ENCODE measurements at places on chromosomes 11 and 22.

- no peaks in the 10 kb centered on the region for H3K27me3 ChIP-seq
- H3K4me1 ChIP-seq = peaks cover 36% of the 10 kb centered on the region
- DNase-seq = peak; percentile 48
- peak overlapping the region; percentile 56 for H3K4me3 ChIP-seq
- H3K27ac ChIP-seq = peak overlapping the region; percentile 86
These were observed 695 bp downstream of the PEX26 start for GRCh38 chr22:18078329-18079041.

GRCh38 chr11:101553891-101554292 is 29.9 kb downstream of the TRPC6 start:
- no peak for DNase-seq
- H3K4me1 ChIP-seq = no peaks in the 10 kb centered on the region
- H3K27me3 ChIP-seq = no peaks in the 10 kb centered on the region
- no peak overlapping the region for H3K4me3 ChIP-seq
- H3K27ac ChIP-seq = no peak overlapping the region

- DNase-seq = no peak
- H3K4me1 ChIP-seq = no peaks in the 10 kb centered on the region
- peaks cover 3% of the 10 kb centered on the region for H3K27me3 ChIP-seq
- H3K36me3 ChIP-seq = no peaks in the 10 kb centered on the region
These were observed 80.4 kb downstream of the MYO18B start for GRCh38 chr22:25822344-25822743.

- DNase-seq = no peak
- H3K4me1 ChIP-seq = peaks cover 17% of the 10 kb centered on the region
- H3K36me3 ChIP-seq = no peaks in the 10 kb centered on the region
These were observed 3.1 kb downstream of the DYNC2H1 start for GRCh38 chr11:103112364-103112763.

GRCh38 chr11:74636630-74637184 is 44.3 kb downstream of the POLD3 start:
- H3K27me3 ChIP-seq = no peaks in the 10 kb centered on the region
- DNase-seq = no peak
- H3K4me1 ChIP-seq = no peaks in the 10 kb centered on the region

DNA sequence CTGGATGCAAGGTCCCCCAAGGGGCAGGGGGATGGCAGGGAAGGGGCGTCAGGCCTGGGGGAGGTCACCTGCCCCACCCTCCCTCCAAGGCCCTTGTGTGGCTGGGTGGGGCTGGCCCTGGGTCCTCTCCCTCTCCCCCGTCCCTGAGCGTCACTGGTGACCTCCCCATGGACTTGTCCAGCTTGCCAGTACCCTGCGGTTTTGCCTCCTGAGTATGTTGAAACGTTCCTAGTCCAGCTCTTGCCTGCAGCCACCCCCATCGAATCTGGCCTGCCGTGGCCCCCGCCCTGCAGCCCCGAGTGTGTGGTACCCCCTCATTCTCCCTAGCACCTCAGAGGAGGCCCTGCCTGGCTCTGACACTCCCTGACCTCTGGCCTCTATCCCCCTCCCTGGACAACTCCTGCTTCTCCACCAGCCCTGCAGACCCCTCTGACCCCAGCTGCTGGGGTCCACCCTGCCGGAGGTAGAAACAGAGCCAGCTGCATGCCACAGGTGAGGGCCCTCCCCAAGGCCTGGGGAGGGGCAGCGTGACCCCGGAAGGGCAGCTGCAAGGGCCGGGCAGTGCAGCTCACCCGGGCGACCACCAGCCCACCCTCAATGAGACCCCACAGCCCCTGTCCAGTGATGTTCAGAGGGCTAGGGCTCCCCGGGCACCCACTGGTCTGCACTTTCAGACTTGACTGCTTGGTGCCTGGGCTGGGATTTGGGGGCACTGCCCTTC is 4.1 kb upstream of the MUC6 start:
- H3K36me3 ChIP-seq = no peaks in the 10 kb centered on the region
- H3K27me3 ChIP-seq = no peaks in the 10 kb centered on the region
- H3K4me1 ChIP-seq = no peaks in the 10 kb centered on the region
- H3K4me3 ChIP-seq = no peak overlapping the region

- no peaks in the 10 kb centered on the region for H3K27me3 ChIP-seq
- H3K36me3 ChIP-seq = peaks cover 36% of the 10 kb centered on the region
- no peak overlapping the region for H3K4me3 ChIP-seq
These were observed 47.9 kb upstream of the YWHAH start for GRCh38 chr22:31896472-31896871.

GRCh38 chr11:131824771-131825170 is 454.4 kb downstream of the NTM start:
- no peaks in the 10 kb centered on the region for H3K36me3 ChIP-seq
- no peaks in the 10 kb centered on the region for H3K4me1 ChIP-seq
- DNase-seq = no peak
- no peak overlapping the region for H3K27ac ChIP-seq
- peaks cover 4% of the 10 kb centered on the region for H3K27me3 ChIP-seq
- H3K4me3 ChIP-seq = no peak overlapping the region

- no peaks in the 10 kb centered on the region for H3K27me3 ChIP-seq
- no peak overlapping the region for H3K4me3 ChIP-seq
- no peaks in the 10 kb centered on the region for H3K36me3 ChIP-seq
- DNase-seq = no peak
These were observed 24.2 kb upstream of the MUC5B start for GRCh38 chr11:1198561-1199240.

DNA sequence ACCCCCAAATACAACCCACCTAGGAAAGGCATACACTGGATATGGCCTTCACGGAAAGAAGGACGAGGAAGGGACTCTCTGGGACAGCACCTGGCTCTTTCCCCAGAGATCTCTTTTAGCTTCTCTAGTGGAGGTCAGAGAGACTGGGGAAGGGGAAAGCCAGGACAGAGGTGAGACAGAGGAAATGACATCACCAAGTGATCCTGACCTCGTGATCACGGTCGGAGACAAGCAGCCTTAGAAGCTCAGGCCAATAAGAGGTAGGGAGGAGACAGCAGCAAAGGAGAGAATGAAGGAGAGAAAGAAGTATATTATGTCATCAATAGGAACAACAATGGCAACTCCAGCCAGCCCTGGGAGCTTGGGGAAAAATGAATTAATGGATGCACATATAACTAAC is 15.4 kb upstream of the TMPRSS13 start:
- H3K4me3 ChIP-seq = no peak overlapping the region
- H3K27ac ChIP-seq = peak overlapping the region; percentile 20
- H3K27me3 ChIP-seq = no peaks in the 10 kb centered on the region
- no peaks in the 10 kb centered on the region for H3K36me3 ChIP-seq
- H3K4me1 ChIP-seq = peaks cover 50% of the 10 kb centered on the region
- no peak for DNase-seq

GRCh38 chr22:37015587-37015878 is 3.7 kb downstream of the TST start:
- no peak for DNase-seq
- H3K27me3 ChIP-seq = peaks cover 8% of the 10 kb centered on the region
- no peak overlapping the region for H3K4me3 ChIP-seq
- H3K27ac ChIP-seq = no peak overlapping the region

GRCh38 chr22:22397292-22397870 is 111.2 kb downstream of the ZNF280B start:
- no peaks in the 10 kb centered on the region for H3K27me3 ChIP-seq
- no peaks in the 10 kb centered on the region for H3K36me3 ChIP-seq
- H3K27ac ChIP-seq = peak overlapping the region; percentile 72
- DNase-seq = peak; percentile 62

DNA sequence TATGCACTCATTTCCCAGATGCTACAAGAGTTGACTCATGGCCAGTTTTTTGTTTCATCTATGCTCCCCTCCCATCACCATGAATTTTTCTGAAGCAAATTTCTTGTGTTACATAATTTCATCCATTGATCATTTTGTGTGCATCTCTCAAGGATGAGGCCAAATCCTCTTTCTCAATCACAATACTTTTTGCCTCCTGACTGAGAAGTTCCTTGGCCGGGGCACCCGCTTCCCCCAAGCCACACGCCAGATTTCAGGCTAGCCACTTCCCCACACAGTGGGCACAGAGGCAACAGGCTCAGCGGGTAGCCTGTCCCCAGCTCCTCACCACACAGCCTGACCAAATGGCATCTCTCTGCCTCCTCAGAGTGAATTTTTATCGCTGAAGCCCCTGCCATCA is 9.8 kb upstream of the DSCAML1 start:
- H3K36me3 ChIP-seq = peaks cover 23% of the 10 kb centered on the region
- DNase-seq = no peak
- no peak overlapping the region for H3K4me3 ChIP-seq
- no peak overlapping the region for H3K27ac ChIP-seq
- no peaks in the 10 kb centered on the region for H3K4me1 ChIP-seq
- H3K27me3 ChIP-seq = no peaks in the 10 kb centered on the region

- H3K27me3 ChIP-seq = no peaks in the 10 kb centered on the region
- H3K4me1 ChIP-seq = no peaks in the 10 kb centered on the region
- H3K27ac ChIP-seq = no peak overlapping the region
- no peak for DNase-seq
- H3K4me3 ChIP-seq = no peak overlapping the region
These were observed 23.5 kb downstream of the LARGE1 start for GRCh38 chr22:33896575-33897447.

DNA sequence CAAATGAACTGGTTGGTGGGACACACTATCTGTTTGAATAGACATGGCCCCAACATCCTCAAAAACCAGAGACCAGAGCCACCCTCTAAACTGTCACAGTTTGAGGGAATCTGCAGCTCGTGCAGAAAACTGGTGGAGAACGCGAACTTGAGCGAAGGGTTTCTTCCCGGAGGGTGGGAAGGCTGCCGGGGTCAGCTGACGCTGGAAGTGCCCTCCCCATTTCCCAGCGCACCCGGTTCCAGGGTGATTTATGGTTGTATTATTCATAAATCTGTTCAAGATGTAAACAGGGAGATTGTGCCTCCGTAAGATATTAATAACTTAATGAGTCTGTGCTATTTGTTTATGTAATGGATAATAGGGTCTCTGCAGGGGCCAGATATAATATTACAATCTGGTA is 1396.7 kb downstream of the BRD1 start:
- no peaks in the 10 kb centered on the region for H3K36me3 ChIP-seq
- DNase-seq = no peak
- no peaks in the 10 kb centered on the region for H3K4me1 ChIP-seq
- H3K27ac ChIP-seq = no peak overlapping the region
- H3K4me3 ChIP-seq = no peak overlapping the region

DNA sequence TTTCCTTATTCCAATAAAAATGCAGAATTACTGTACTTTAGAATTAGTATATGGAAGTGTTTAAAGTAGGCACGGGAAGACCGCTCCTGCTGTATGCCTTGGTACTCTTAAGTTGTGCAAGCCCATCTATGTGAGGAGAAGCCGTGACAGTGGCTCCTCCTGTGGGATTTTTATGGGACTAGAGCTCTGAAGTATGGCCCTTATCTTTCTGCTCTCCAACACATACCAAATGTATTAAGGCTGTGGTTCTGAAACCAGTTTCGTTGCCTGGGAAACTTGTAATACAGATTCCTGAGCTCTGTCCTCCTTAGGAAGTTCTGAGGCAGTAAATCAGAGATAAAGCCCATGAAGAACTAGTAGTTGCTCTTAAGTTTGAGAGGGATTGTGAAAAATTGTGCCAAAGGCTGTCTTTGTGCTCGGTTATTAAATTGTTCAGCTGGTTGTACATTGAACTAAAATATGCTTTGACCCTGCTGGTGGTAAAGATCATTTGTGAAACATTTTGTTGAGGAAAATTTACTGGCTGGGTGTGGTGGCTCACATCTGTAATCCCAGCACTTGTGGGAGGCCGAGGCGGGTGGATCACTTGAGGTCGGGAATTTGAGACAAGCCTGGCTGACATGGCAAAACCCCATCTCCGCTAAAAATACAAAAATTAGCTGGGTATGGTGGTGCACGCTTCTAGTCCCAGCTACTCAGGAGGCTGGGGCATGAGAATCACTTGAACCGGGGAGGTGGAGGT is 29.3 kb downstream of the RTN3 start:
- peaks cover 19% of the 10 kb centered on the region for H3K36me3 ChIP-seq
- no peaks in the 10 kb centered on the region for H3K4me1 ChIP-seq
- no peak overlapping the region for H3K27ac ChIP-seq
- DNase-seq = no peak
- H3K4me3 ChIP-seq = no peak overlapping the region

DNA sequence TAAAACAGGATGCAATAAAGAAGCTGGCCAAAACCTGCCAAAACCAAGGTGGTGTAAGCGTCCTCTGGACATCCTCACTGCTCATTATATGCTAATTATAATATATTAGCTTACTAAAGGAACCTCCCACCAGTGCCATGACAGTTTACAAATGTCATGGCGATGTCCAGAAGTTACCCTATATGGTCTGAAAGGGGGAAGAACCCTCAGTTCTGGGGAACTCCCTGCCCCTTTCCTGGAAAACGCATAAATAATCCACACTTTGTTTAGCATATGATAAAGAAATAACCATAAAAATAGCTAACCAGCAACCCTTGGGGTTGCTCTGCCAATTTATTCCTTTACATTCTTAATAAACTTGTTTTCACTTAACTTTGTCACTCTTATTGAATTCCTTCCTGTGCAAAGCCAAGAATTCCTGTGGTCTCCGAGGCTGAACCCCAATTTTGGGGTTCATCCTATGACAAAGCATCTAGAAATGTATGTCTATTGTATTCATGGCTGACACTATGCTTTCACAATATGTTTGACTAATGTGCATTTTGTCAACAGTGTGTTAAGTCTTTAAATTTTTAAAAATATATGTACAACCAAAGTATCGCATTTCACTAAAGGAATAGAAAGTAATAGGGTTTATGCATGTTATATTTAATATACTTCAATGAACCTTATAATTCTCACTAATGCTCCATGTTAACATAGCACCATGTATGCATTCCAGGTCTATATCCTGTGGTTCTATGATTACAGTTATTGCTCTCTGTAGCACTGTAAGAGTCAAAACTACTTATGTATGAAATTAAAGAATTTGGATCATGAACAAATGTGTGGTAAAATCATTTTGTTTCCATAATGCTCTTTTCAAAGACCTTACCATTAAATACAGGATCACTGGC is 25.1 kb downstream of the LGR4 start:
- DNase-seq = no peak
- H3K4me1 ChIP-seq = no peaks in the 10 kb centered on the region
- no peak overlapping the region for H3K27ac ChIP-seq
- H3K4me3 ChIP-seq = no peak overlapping the region
- no peaks in the 10 kb centered on the region for H3K27me3 ChIP-seq

GRCh38 chr11:64859542-64860414 is 15.3 kb upstream of the CDC42BPG start:
- no peak overlapping the region for H3K4me3 ChIP-seq
- peaks cover 53% of the 10 kb centered on the region for H3K4me1 ChIP-seq
- no peaks in the 10 kb centered on the region for H3K27me3 ChIP-seq

- no peak overlapping the region for H3K27ac ChIP-seq
- H3K27me3 ChIP-seq = no peaks in the 10 kb centered on the region
- DNase-seq = no peak
- H3K4me1 ChIP-seq = peaks cover 17% of the 10 kb centered on the region
- no peak overlapping the region for H3K4me3 ChIP-seq
These were observed 21.5 kb upstream of the CBX7 start for GRCh38 chr22:39173787-39174497.

- no peak overlapping the region for H3K27ac ChIP-seq
- no peak for DNase-seq
- H3K4me3 ChIP-seq = no peak overlapping the region
- H3K27me3 ChIP-seq = peaks cover 8% of the 10 kb centered on the region
- H3K36me3 ChIP-seq = no peaks in the 10 kb centered on the region
- H3K4me1 ChIP-seq = no peaks in the 10 kb centered on the region
These were observed 693 bp downstream of the NFAM1 start for GRCh38 chr22:42431401-42432019.
